ENCODE measurements at places on chromosomes 7 and 10.

DNA sequence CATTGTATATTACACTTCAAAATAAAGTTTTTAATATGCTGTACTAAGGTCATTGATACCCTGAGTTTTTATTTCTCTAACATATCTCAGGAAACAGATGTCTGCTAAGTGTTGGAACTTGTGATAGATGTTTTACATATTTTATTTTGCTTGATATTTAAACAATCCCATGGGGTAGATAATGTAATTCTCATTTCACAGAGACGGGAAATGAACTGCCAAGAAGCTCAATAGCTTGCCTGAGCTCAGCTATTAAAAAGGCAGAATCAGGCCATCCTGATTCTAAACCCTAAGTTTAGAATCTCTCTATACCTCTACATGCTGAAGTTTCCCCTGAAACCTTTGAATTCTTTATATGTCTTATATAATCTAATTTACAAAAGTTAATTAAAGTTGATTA, 126.3 kb downstream of the LRRC18 start:
- DNase-seq, result no peak

DNA sequence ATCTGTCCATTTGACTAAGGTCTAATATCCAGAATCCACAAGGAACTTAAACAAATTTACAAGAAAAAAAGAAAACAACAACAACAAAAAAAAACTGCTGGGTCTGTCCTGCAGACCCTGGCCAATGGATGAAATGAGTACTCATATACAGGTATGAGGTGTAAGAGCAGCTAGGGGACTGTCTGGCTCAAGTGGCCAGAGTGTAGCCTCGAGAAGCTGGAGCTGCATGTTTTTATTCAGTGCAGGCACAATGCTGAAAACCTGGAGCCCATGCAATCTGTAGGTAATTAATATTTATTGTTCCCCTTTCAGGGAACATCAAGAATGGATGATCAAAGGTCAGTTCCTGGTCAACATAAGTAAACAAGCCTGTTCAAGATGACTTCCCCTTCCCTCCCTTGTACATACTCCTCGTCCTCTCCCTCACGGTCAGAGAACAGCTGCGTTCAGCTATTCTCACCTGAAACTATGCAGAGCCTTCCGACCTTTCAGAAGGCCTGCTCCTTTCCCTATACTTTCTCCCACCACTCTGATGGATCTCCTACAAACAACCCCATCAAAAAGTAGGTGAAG, 15.5 kb downstream of the CYP2C19 start:
- no peak for DNase-seq

DNA sequence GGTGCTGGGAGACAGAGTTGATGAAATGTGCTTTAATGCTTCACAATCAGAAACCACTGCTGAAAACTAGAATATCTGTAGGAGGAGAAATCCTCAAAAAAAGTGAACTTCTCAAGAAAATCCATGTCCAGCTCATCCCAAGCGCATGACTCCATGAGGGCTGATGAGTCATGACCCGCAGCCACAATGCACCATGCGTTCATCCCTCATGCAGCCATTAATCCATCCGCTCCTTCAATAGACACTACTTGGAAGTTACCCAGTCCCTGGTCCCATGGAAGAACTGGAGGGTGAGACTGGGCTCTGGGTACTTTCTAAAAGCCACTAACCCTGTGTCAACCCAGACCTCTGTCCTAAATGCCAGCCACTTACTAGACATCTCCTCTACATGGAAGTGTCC, 24.4 kb downstream of the TMEM273 start:
- no peak for DNase-seq

DNA sequence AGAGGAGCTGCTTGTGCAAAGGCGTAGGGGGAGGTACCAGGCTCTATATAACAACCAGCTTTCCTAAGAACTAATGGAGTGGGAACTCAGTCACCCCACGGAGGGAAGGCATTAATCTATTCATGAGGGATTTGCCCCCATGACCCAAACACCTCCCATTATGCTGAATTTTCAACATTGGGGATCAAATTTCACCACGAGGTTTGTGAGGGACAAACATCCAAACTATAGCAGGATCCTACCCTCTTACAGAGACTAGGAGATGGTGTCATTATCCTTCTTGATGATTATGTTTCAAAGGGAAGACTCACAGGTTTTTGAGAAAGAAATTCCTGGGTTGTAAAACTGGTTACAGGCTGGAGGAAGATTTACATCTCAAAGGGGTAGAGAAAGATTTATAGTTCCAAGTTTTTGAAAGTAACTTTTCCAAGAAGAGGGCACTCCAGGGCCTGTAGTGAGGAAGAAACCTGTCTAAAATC, 295.0 kb upstream of the DKK1 start:
- DNase-seq, result no peak

GRCh38 chr7:18497800-18498199, 2.3 kb downstream of the HDAC9 start:
- no peak for DNase-seq

DNA sequence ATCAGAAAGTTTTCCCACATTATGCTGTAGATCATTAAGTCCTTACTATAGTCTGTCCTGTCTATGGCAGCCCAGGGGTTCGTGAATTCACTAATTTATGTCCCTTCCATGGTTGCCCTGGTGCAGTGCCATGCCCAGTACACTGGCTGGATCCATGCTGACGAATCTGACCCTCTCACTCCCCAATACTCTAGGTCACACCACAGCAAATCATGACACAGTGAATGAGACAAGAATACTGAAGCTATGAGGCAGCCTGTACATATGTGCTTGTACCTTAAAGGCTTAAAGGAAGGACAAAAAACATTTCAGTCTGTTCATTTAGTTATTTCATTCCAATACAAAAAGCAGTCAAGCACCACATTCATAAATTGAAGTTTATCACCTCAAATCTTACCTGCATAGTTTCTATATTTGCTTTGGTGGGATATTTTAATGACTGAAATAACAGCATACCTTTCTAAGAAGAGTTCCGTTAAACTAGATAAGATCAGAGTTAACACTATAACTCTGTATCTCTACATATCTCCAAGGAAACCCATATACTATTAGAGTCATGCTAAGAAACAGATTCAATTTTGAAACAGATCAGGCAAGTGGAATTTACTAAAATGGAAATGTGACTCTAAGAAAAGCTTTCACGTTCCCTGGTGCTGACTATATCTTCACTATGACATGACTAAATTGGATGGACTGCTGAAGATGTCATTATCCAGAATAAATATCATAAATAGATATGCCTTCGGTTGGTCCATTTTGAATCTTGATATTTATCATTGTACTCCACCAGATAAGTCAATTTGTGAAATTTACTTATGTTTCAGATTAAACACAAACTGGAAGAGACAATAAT, 36.7 kb downstream of the OSBPL3 start:
- no peak for DNase-seq

DNA sequence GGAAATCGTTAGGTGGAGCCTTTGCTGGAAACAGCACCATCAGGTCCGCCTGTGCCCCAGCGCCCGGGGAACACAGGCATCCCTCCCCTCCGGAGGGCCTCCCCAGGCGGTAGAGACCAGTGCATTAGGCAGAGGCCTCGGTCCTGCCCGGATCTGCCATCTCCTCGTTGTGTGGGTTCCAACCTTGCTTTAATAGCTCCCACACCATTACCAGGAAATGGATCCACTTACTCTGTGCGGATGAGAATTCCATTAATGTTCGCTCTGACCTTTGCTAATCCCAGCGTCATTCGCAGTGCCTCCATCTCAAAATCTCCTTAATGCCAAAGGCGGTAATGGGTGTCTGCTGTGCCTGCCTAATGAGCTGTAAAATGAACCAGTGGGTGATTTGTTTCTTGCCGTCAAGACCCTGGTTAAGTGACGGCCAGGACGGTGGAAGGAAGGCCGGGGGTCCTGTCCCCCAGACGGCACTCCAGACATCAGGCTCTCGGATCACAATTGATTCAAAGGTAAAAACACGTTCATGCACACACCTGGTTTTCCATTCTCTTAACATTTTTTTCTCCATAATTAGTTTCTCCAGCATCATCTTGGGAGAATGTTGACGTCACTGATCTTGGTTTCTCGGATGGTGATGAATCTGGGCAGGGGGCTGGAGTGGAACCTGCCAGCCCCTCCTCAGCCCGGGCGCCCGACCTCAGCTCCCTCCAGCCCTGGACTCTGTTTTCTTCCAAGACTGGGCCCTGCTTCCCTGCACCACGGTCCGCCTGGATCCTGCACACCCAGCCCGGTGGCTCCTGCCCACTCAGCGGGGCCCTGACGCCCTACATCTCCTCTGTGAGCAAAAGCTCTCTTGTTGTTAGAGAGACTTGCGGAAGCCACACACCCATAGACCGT, 22.8 kb upstream of the FAM20C start:
- no peak for DNase-seq

- DNase-seq, result no peak
These were observed 701.4 kb upstream of the COBL start for GRCh38 chr7:52017802-52018679.

DNA sequence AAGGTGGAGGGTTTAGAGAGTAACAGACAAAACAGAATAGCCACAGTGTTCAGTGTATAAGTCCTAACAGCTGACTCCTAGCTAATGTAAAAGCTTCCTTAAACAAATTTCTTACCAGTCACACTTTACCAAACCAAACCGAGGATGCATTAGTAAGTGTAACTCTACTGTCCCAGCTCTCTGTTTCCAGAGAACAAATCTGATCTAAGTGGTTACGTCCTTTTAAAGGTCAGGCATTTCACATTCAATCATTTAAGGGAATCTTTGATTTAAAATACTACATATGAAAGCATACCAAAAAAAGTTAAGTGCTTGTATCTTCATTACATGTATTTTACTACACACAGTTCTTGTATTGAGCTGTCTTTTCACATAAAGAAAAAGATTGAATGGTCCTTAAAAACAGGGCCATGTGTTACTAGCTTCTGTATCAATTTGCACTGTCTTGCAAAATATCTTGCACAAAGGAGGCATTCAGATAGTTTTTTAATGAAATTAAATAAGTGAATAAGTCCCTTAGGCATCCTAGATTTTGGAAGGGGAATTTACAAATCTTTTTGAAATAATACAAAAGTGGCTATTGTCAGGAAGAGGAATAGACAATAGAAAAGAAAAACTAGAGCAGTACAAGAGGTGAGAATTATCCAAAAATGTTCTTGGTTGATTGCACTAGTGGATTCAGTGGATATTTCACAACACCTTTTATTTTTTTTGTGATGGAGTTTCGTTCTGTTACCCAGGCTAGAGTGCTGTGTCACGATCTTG, 58.4 kb upstream of the SPOCK2 start:
- DNase-seq, result no peak

DNA sequence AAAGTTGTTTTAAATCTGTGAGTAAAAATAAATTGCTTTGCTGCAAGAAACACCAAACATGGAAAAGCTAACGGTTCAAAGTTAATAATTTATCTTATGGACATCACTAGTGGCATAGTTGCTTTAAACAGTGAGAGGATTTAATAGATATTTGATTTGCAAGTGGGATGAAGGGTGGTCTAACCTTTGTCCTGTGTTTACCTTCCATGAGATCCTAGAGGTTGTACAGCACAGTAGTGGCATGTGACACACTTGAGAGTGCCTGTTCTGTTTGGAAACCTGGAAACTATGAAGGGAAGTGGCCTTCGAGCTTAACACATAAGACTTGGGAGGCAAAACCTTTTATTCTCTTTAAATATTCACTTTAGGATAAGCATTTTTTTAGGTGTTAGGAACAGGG, 16.0 kb downstream of the EGFR start:
- no peak for DNase-seq

DNA sequence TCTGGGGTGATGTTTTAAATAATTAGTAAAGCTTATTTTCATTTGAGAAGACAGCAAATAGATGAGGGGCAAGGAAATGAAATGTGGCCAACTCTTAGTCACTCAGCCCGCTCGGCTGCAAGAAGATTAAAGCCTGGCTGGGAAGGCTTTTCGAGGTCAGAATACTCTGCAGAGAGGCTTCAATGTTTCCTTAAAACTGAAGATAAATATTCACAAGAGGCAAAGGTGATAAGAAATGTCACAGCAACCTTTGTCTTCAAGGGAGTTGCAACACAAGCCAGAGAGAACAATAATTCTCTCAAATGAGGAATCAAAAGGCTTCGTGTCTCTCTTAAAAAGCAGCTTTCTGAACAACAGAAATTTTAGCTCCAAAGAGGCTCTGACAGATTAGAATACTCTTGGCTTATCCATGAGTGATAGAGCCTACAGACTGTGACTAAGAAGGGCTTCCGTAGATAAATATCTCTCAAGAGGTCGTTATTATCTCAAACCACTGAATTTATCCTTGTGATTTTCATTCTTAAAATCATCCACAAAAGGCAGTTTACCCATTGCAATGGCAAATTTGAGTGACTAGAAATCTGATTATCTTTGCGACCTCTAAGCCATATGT, 92.5 kb downstream of the KLF6 start:
- DNase-seq, result no peak

- no peak for DNase-seq
These were observed 105.0 kb downstream of the DLG5 start for GRCh38 chr10:77821551-77821950.

DNA sequence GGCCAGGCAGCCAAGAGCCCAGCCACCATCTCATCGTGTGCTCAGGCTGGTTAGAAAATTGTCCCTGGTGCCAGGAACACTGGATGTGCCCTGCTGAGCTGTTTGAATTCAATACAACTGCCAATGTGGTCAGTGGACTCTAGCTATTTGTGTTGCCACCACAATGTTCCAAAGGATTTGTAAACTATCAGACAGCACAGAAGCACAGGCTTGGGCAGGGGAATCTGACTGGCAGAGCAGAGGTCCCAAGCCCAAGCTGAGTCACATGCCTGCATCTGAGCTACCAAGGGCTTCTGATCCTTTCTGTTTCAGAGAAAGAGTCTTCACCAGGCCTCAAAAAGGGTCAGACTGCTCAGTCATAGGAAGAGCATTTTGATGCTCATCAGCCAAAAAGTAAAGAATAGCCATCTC, 232.1 kb upstream of the SEMA3C start:
- DNase-seq, result no peak

GRCh38 chr7:83211685-83212084, 49.0 kb upstream of the PCLO start:
- DNase-seq, result no peak

- no peak for DNase-seq
These were observed 590.8 kb upstream of the FZD8 start for GRCh38 chr10:36232935-36233334.

DNA sequence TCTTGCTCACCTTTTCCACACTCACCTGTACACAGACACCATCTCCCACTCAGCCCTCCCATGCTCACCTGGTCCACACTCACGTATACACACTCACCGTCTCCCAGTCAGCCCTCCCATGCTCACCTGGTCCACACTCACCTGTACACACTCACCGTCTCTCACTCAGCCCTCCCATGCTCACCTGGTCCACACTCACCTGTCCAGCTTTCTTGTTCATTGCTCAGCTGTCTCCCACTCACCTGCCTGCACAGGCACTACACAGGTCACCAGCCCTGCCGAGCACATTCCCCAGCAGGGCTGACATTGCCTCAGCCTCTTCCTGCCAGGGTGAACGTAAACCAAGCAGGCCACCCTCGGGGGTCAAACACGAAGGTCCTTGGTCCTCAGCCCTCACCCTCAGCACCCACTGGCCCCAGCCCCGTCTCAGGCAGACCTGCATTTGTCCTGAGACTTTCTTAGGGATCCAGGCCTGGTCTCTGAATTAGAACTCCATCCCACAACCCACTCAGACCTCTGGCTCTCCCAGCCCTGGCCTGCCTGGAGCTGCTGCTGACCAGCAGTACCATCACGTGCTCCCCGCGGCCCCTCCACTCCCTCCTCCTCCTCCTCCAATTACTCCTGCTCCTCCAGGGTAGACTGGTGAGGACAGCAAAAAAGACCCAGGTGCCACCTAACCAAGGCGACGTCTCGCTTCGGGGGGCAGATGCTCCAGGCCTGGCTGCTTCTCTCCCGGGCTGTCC, 12.8 kb upstream of the DNAAF5 start:
- no peak for DNase-seq
